ENCODE measurements at places on chromosomes 12 and 14.

- no peak for DNase-seq
Observed at GRCh38 chr12:97650242-97650641, 187.6 kb downstream of the RMST start.

- no peak for DNase-seq
Observed at GRCh38 chr14:87489196-87489819, 503.7 kb downstream of the GALC start.

- DNase-seq: no peak
Observed at GRCh38 chr12:127555071-127555470, 711.9 kb upstream of the TMEM132C start.

DNA sequence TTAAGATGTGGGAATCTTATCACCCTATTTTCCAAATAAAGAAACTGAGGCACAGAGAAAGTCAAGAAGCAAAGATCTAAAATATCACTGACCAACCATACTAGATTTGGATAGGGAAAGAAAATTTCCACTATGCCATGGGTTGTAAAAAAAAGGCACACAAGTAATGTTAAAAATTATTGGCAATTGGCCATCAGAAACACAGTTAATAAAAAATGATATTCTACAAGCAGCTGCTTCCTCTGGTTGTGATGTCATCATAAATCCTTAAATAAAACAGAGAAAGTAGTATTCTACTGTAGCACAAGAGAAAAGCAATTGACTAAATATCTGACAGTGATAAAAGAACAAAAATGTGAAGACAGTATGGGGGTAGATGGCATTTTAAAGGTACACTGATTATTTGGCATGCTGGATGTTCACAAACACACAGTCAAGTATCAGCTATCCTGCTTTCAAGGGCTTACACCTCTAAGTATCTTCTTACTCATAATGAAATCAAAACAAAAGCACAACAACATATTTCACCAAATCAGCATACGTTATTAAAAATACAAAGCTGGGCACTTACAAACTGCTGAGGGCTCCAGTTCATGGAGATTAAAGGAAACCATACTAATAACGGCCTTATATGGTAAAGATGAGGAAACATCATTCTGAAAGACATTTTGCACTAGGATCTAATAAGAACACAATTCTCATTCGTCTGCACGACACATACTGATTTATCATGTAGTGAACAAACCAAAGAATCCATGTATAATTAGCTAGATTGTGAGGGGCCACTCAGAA is 45.7 kb downstream of the CORO1C start:
- DNase-seq: peak; percentile 58

GRCh38 chr14:90760078-90760444 is 56.2 kb downstream of the TTC7B start:
- DNase-seq: no peak

- DNase-seq: no peak
Observed at GRCh38 chr12:56129206-56129941, 1.3 kb downstream of the ESYT1 start.
